Globus pallidus (tissue), 1 donor: ENCODE measurements at places on chromosomes 1 and 21.

GRCh38 chr1:154714638-154715037 is 106.7 kb upstream of the ADAR start:
- no peak for DNase-seq

DNA sequence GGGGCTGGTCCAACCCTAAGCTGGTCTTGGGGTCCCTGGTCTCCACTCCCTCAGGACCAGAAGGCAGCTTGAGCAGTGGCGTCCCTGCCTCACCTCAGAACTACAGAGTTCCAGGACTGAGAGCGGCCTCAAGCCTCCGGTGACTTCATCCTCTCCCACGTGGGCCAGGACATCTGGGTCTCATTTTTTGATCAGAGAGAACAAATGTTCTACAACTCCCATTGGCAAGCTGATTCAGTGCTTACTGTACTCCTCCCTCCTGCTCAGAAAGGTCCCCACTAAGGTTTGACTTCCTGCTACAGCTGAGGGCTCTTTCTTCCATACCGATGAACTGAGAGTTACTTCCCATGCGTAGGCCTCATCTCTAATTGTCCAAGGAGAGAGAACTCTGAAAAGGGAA is 78.5 kb downstream of the PLXNA2 start:
- no peak for DNase-seq

DNA sequence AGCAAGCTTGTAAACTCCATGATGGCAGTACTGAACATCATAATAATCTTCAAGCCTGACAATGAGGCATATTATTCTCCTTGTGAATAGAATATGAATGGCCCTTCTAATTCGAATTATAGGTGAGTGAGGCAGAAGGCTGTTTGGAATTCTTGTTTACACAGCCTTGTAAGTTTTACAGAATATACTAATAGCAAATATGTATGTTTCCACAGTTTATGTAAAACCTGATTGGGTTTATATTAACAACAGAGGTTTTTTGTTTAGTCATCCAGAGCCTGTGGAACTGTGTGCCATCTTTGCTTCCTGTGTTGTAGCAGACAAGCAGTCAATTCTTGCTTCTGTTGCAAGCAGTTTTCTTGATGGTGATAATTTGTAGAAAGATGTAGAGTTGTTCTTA is 8.0 kb downstream of the OSBPL9 start:
- peak; percentile 57 for DNase-seq

DNA sequence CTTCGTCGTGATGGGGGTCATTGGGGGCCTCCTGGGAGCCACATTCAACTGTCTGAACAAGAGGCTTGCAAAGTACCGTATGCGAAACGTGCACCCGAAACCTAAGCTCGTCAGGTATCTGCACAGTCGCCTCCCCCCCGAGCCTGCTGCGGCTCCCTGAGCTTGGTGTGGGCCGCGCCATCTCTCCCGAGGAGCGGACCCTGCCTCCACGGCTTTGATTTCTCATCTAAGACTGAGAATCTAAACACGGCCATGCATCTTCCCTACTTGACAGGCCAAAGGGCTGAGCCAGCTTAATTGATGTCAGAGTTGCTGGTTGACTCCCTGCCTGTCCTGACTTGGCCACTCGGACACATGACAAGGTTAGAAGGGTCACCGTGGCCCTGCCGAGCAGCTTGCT is 19.1 kb downstream of the NPPA start:
- no peak for DNase-seq

DNA sequence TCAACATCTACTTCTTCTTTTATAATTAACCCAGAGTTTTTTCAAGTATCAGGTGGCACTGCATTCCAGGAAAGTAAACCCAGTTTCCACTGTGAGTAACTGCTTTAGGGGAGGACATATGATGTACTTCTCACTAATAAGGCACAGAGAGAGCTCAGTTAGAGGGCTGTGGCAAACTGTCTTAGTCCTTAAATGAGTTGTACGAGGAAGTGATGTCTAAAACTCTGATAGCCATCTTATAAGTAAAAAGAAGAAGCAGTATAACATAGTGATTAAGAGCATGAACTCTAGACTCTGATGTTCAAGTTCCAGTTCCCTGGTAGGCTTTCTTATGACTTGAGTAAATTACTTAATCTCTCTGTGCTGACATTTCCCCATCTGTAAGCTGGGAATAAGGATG is 58.7 kb upstream of the PTGS2 start:
- DNase-seq: peak; percentile 2

- DNase-seq: peak; percentile 71
Measured at GRCh38 chr1:234611847-234612351, 1.9 kb upstream of the IRF2BP2 start.

GRCh38 chr1:21634806-21635535 is 34.2 kb downstream of the RAP1GAP start:
- DNase-seq: no peak

- no peak for DNase-seq
Measured at GRCh38 chr1:74995821-74996220, 138.4 kb upstream of the LHX8 start.

GRCh38 chr1:39129514-39129913 is 75.0 kb upstream of the MACF1 start:
- DNase-seq: no peak

- DNase-seq: no peak
Measured at GRCh38 chr1:206737729-206738201, 32.8 kb upstream of the IL19 start.

- DNase-seq: no peak
Measured at GRCh38 chr21:28310171-28310685, 682.4 kb downstream of the LTN1 start.

- DNase-seq: no peak
Measured at GRCh38 chr1:46960250-46960649, 19.0 kb upstream of the CYP4A11 start.

GRCh38 chr1:168065506-168065905 is 71.2 kb downstream of the GPR161 start:
- DNase-seq: no peak

DNA sequence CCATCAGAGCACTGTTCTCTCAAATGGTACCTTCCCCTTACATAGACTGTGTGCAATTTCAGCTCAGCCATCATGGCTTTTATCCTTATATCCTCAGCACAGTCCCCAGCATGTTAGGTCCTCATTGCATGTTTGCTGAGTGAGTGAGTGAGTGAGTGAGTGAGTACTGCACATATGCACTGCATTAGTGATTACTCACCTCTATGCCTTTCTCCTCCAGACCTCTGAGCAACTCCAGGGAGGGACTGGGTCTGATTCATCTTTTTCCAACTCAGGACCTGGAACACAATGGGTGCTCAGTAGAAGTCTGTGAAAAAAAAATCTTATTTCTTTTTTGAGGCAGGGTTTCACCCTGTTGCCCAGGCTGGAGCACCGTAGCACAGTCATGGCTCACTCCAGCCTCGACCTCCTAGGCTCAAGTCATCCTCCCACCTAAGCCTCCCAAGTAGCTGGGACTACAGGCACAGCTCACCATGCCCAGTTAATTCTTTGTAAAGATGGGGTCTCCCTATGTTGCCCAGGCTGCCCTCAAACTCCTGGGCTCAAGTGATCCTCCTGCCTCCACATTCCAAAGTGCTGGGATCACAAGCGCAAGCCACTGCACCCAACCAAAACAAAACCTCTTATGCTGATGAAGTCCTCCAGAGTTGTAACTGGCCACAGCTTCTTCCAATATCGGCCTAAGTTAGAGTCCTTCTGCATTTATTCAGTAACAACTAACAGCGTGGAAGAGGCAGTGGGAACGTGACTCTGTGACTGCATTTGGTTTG is 23.7 kb downstream of the RNU5D-1 start:
- DNase-seq: no peak
